ENCODE measurements at places on chromosomes 6 and 20.

- DNase-seq = no peak
Measured at GRCh38 chr6:139308286-139308916, 16.6 kb upstream of the TXLNB start.

GRCh38 chr20:19889011-19889953, 127.9 kb upstream of the NAA20 start:
- DNase-seq = no peak

- no peak for DNase-seq
Measured at GRCh38 chr6:33839399-33840047, 35.7 kb upstream of the MLN start.

DNA sequence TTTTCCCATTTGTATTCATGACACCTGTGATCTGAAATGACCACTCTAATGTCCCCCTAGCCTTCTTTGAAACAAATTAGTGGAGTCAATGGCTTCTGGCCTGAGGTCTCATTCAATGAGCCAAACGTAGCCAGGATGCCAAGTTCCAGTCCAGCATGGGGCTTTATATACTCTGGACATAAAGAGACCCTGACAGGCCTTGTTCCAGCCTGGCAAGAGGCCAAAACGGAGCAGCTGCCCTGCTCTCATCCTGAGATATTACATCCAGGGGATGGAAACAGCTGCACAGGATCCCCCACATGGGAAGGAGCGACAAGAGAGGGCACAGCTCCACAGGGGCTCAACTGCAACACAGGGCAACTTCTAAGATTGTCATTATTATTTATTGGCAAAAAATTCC, 437.8 kb downstream of the CDH26 start:
- no peak for DNase-seq

DNA sequence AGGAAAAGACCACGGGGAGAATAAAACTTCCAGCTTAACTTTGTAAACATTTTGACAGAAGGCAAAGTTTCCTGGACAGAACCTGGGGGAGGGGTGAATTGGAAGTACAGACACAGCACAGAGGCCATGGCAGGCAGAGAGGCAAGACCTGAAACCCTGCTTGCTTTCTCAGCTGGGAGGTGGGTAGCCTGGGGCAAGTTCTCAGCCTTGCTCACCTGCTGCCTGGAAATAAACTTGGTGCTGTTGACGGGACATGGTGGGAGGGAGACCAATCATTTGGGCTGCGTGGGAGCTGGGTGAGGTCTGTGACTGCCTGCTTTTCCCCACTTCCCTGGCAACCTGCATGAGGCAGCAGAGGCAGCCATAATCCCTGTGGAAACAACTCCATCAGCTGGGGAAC, 221.3 kb downstream of the MOXD1 start:
- DNase-seq = no peak

GRCh38 chr6:87391334-87391733, 16.4 kb upstream of the CFAP206 start:
- no peak for DNase-seq

DNA sequence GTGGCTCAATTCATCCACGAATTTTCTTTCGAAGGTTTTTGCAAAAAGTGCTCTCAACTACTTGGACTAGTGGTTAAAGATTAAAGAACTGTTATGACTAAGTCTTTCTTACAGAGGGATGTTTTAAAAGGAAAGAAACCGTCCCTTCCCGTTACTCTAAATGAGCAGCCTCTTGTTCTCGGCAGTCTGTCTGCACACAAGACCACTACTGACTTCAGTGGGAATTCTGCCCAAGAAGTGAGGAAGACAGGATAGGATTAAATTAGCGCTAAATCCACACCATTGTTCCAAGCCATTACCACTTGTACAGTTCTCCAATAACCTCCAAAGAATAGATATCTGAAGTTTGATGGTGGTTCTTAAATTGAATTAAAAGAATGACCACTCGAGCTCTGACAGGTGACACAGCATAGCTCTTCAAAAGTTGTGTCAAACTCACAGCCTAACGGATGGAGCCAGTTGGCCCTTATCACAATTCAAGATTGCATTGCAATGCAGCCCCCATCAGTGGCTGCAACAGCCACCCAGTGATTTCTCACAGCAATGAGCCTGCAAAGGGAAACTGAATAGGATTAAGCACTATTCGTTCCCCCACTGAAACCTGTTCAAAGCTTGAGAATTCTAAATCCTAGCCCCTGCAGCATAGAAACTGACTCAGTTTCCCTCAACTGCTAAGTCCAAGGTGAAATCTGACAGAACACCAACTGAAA, 1.8 kb downstream of the EPB41L2 start:
- DNase-seq = no peak

DNA sequence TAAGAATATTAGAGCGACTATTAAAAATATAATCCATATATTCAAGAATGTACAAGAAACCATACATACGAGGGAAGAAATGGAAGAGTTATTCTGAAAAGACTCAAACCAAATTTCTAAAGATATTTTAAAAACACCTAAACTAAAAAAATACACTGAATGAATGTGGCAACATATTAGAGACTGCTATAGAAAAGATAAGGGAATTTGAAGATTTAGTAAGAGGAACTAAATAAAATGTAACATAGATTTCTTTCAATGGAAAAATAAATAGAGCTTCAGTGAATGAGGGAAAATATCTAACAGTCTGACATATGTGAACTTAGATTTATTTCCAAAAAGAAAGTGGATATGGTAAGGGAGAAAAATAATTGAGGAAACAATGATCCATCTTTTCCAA, 194.9 kb upstream of the STXBP5 start:
- no peak for DNase-seq

DNA sequence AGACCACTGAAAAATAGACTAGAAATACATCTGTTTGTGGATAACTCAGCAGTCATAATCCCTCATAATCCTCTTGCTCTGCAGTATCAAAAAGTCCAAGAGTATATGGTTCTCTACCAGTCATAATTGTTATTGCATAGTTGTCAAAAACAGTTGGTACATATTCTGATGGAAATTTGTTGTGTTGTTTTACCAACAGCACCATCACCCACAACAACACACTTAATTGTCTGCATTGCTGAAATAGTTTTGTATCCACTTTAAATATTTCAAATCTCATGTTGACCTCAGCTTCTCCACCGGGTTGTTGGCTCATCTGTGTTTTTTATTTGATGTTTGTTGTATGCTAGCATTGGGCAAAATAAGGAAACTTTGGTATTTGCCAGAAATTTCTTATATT, 39.4 kb downstream of the ITCH start:
- no peak for DNase-seq

- DNase-seq = no peak
Measured at GRCh38 chr20:54793291-54793992, 318.0 kb downstream of the DOK5 start.

DNA sequence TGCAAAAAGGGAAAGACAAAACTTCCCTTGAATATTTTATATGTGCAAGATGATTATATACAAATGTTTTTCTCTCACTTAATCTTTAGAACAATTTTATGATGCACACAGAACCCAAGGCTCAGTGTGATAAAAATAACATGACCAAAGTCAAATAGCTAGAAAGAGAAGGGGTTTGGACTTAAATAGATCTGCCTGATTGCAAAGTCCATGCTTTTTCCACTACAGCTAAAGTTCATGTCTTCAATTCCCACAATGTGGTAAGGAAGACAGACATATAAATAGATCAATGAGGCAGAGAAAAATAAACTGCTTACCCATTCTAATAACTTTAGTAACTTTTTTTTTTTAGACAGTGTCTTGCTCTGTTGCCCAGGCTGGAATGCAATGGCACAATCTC, 143.8 kb downstream of the CDK19 start:
- no peak for DNase-seq
